ENCODE measurements at places on chromosomes 16 and 17.

GRCh38 chr17:74125156-74125555 lies 78.3 kb upstream of the RPL38 start:
- no peak for DNase-seq

- DNase-seq, result no peak
Observed at GRCh38 chr16:15946257-15947044, 3.0 kb upstream of the ABCC1 start.

DNA sequence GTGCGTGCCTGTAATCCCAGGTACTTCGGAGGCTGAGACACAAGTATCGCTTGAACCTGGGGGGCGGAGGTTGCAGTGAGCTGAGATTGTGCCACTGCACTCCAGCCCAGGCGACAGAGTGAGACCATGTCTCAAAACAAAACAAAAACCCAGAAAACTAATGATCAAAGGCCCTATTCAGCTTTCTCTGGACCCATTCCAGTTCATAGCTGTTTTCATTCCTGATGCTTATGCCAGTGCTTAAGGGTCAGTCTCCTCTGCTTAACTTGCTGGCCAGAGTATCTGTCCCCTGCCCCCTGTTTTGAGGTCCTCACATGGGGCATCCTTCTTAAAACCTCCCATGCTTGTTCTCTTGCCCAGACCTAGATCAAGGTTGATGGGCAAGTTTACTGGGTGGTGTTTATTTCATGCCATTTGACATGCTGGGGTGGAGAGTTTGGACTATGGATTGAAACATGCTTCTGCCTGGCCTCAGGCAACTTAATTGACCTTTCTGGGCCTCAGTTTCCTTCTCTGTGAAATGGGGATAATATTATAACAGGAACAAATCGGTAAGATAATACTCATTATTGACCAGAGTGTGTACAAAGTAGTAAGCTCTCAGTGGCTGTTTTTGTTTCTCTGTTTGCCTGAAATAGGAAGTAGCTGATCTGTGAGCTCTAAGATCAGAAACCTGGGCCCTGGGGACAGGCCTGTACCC lies 369.8 kb downstream of the CPPED1 start:
- no peak for DNase-seq

GRCh38 chr17:33121756-33122155 lies 130.1 kb downstream of the SPACA3 start:
- no peak for DNase-seq

DNA sequence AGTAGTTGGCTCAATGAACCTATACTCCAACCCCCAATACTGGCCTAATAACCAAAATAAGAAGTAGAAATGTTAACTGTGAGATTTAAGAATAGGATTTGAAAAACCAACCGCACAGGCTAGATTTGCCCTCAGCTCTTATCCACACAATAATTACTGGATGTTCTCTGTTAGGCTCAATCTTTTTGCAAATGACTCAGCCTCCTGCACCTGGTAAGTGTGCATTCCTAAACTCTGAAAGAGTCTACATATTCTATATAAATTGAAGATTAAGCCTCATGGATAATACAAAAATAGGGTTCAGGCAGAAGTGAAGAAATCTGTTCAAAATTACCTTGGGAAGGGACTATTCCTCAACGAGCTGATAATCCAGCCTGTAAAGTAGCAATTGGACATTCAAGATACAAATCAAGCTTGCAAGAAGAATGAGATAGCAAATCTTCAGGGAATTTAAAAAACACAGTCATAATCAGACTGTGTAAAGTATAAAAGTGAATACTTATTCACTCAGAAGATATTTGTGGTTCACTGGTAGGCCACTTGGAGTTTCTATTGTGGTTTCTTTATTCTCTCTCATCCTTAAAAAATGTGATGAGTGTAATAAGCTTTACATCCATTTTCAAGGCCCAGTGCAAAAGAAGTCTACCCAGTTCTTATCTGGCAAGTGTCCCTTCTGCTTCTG lies 931.9 kb upstream of the SOX9 start:
- no peak for DNase-seq
